Daoy (cell line): ENCODE measurements at places on chromosomes 12 and 14. TPM values are rescaled to one million over a fixed set of nuclear protein-coding genes. Genes with fewer than 3 reads are reported as not detected.

STYK1 gene
- total RNA-seq = 0.17 and 1.0 TPM in 2 replicates

ACRBP gene
- total RNA-seq = not detected in 2 replicates

CSRP2 gene
- total RNA-seq = 74.6 and 90.0 TPM in 2 replicates

ADAMTS20 gene
- total RNA-seq = 0.51 TPM in 1 of 2 replicates, not detected in the other

CRACR2A gene
- total RNA-seq = 7.4 and 11.5 TPM in 2 replicates

MFAP5 gene
- 1.1 and 3.9 TPM in 2 replicates for total RNA-seq

SCNN1A gene
- total RNA-seq = 0.23 TPM in 1 of 2 replicates, not detected in the other

ANO4 gene
- total RNA-seq = 3.4 and 5.9 TPM in 2 replicates

SERPINA12 gene
- not detected in 2 replicates for total RNA-seq

CLEC4D gene
- total RNA-seq = not detected in 2 replicates

ALX1 gene
- 1.0 and 2.9 TPM in 2 replicates for total RNA-seq

MIP gene
- not detected in 2 replicates for total RNA-seq

CD27 gene
- not detected in 2 replicates for total RNA-seq

PRIMA1 gene
- 0.06 TPM in 1 of 2 replicates, not detected in the other for total RNA-seq

PLCZ1 gene
- not detected in 2 replicates for total RNA-seq

SERPINA3 gene
- total RNA-seq = 1.3 TPM in 1 of 2 replicates, not detected in the other

ACSM4 gene
- total RNA-seq = not detected in 2 replicates

ARHGEF25 gene
- 0.95 and 5.6 TPM in 2 replicates for total RNA-seq

KRT85 gene
- 0.80 TPM in 1 of 2 replicates, not detected in the other for total RNA-seq

TDP1 gene
- total RNA-seq = 48.1 and 50.6 TPM in 2 replicates

TAS2R9 gene
- total RNA-seq = not detected in 2 replicates

KLRC1 gene
- total RNA-seq = not detected in 2 replicates

RERGL gene
- total RNA-seq = not detected in 2 replicates

GZMB gene
- total RNA-seq = not detected in 2 replicates

TAS2R19 gene
- total RNA-seq = 9.0 TPM in 1 of 2 replicates, not detected in the other

SLC10A1 gene
- not detected in 2 replicates for total RNA-seq

CEBPE gene
- not detected in 2 replicates for total RNA-seq

SMCO2 gene
- not detected in 2 replicates for total RNA-seq

TTC6 gene
- 2.2 and 9.3 TPM in 2 replicates for total RNA-seq

SOCS2 gene
- 20.2 and 38.9 TPM in 2 replicates for total RNA-seq

SPX gene
- 1.1 and 1.4 TPM in 2 replicates for total RNA-seq

KRT1 gene
- not detected in 2 replicates for total RNA-seq

CLEC1A gene
- total RNA-seq = 0.06 TPM in 1 of 2 replicates, not detected in the other

NR1H4 gene
- total RNA-seq = not detected in 2 replicates

TMEM63C gene
- 0.06 and 0.63 TPM in 2 replicates for total RNA-seq

KCNK13 gene
- 0.23 and 0.60 TPM in 2 replicates for total RNA-seq

MAP1LC3B2 gene
- 0.17 TPM in 1 of 2 replicates, not detected in the other for total RNA-seq

CSAD gene
- 4.7 and 11.0 TPM in 2 replicates for total RNA-seq

MSI1 gene
- total RNA-seq = 0.33 and 3.1 TPM in 2 replicates

DCAF5 gene
- 7.8 and 9.7 TPM in 2 replicates for total RNA-seq

AMN1 gene
- total RNA-seq = 10.1 and 11.5 TPM in 2 replicates

RAD9B gene
- total RNA-seq = 0.40 and 1.1 TPM in 2 replicates

PTPRQ gene
- not detected in 2 replicates for total RNA-seq

TRMT61A gene
- 29.5 and 36.8 TPM in 2 replicates for total RNA-seq

DDHD1 gene
- total RNA-seq = 12.0 and 12.4 TPM in 2 replicates

SMCO3 gene
- total RNA-seq = 0.23 TPM in 1 of 2 replicates, not detected in the other

USP44 gene
- 0.74 and 0.95 TPM in 2 replicates for total RNA-seq

PLXNC1 gene
- total RNA-seq = 2.1 and 4.0 TPM in 2 replicates

ADAM21 gene
- 0.12 and 0.40 TPM in 2 replicates for total RNA-seq

TGM1 gene
- 0.69 and 2.6 TPM in 2 replicates for total RNA-seq

SPATA7 gene
- total RNA-seq = 3.2 and 3.4 TPM in 2 replicates

CFL2 gene
- 66.9 and 73.6 TPM in 2 replicates for total RNA-seq

SFSWAP gene
- total RNA-seq = 29.2 and 33.9 TPM in 2 replicates

CLEC14A gene
- not detected in 2 replicates for total RNA-seq

TDRD9 gene
- not detected in 2 replicates for total RNA-seq

KLRD1 gene
- total RNA-seq = 0.29 TPM in 1 of 2 replicates, not detected in the other

DNAH10 gene
- total RNA-seq = 0.06 TPM in 1 of 2 replicates, not detected in the other

PRH2 gene
- not detected in 2 replicates for total RNA-seq
